Retina (tissue), 1 donor: ENCODE measurements at places on chromosomes 16 and 17.

DNA sequence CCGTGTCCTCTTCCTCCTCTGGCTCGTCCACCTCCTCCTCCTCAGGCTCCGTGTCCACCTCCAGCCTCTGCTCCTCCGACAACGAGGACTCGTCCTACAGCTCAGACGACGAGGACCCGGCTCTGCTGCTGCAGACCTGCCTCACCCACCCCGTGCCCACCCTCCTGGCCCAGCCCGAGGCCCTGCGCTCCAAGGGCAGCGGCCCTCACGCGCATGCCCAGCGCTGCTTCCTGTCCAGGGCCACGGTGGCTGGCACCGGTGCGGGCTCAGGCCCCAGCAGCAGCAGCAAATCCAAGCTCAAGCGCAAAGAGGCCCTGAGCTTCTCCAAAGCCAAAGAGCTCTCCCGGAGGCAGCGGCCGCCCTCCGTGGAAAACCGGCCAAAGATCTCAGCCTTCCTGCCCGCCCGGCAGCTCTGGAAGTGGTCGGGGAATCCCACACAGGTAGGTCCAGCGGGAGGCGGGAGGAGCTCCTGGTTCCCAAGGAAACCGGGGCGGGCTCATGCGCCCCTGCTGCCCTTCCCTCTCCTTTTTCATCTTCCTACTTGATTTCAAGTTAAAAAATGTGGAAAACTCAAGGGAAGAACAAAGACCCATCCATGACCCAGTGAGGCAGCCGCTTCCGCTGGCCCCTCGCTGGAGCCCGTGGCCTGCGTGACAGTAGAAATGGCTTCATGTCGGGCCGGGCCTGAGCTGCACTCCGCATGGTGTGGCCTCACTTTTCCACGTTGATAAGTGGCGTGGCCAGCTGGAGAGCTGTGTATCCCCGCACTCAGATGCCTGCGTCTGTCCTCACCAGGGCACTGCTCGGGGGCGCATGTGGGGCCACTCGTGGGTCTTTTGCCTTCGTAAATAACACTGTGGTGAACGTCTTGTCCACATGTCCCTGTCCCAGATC, 50.7 kb downstream of the ACTG1 start:
- no peak for DNase-seq

- no peak for DNase-seq
Observed at GRCh38 chr16:78654929-78655328, 555.5 kb downstream of the WWOX start.

GRCh38 chr16:122361-122760, 16.1 kb downstream of the NPRL3 start:
- no peak for DNase-seq

GRCh38 chr17:48148854-48149786, 41.6 kb downstream of the SNX11 start:
- DNase-seq: peak; percentile 67

DNA sequence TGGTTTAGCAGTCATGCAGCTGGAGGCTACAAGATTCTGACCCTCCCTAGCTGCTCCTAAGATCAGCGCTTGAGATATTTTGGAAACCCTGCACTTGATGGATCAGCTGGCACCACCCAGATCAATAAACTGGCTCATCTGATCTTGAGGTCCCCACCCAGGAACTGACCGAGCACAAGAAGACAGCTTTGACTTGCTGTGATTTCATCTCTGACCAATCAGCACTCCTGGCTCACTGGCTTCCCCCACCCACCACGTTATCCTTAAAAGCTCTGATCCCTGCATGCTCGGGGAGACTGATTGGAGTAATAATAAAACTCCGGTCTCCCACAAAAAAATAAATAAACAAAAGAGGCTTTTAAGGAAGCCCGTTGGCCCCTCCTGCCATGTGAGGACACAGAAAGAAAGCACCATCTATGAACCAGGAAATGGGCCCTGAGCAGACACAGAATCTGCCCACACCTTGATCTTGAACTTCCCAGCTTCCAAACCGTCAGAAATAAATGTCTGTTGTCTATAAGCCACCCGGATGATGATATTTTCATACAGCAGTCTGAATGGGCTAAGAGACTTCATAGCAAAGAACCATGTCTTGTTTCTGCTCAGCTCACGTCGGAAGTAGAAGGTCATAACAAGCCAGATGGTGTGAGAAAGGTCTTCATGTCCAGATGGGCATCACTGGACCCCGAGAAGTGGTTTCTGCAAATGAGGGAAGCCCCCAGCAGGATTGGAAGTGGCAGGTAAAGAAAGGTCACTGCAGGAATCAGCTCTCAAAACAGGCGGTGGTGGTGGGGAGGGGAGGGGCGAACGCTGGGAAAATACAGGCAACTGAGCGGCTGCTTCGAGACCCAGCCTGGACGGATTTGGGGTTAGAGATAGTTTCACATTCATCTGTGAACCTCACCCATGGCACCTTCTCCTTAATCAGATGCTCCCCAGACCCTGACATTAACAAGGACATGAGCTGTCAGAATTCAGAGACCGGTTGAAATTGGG, 19.8 kb upstream of the RPH3AL start:
- no peak for DNase-seq

GRCh38 chr16:89549007-89549700, 11.3 kb upstream of the RPL13 start:
- no peak for DNase-seq

DNA sequence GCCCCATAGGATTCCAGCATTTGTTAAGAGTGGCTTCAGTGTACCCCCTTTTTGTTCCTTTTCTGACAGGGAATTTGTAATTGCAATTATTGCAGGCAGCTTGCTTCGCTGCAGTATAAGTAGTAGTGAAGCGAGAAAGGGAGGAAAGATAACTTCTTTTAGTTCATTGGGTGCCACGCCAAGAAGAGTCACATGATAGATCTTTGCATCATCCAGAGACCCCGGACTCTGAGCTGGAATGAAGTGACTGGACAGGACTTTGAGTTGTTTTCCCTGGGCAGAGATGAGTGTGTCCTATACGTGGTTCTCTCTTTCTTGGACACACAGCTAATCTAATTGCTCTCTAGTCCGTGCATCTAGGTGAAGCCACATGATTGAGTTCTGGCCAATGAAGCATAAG, 44.8 kb upstream of the PMFBP1 start:
- DNase-seq: no peak

DNA sequence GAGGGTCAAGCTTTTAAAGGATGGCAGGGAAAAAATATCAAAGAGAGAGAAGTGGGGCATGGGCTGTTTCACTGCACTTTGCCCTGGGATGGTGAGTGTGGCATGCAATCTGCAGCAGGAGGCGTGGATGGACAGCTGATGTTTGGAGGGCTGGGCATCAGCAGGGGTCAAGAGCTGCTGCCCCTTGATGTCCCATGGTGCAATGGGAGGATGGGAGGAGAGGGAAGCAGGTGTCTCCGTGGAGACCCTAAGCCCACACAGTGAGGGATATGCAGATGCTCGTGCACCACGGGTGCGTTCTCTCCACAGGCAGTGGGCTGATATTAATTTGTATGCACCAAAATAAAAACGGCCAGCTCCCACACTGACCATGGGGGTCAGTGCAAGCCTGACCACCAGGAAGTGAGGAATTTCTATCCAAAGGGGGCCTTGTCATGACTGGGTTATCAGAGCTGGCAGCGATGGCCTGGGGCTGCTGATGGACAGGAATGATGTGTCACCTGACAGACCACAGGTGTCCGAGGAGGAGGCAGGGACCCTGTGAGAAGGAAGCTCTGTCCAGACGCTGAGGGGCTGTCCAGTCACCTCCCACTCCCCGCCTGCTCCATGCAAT, 183.6 kb downstream of the IRF8 start:
- DNase-seq: no peak

- no peak for DNase-seq
Observed at GRCh38 chr16:70638814-70639792, 7.3 kb upstream of the IL34 start.

GRCh38 chr16:78106686-78107085, 7.2 kb downstream of the WWOX start:
- DNase-seq: no peak

DNA sequence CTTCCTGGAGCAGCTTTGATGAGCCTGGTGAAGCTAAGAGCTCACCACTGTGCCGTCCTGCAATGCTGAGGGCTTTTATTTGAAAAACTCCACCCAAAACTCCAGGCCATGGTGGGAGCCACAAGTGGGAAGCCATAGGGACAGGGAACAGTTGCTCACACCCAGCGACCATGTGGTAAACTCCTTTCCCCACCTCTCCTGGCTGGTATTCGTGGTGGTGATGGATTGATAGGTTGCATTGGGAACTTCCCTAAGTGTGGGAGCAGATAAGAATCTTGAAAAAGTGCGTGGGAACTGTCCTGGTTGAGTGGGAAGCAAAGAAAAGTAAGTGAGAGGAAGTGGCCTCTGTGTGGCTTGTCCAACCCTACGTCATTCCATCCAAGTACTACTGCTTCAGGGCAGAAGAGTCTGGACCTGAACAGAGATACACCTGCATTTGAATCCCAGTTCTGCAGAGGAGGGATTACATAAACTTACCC, at the start of gene CCL1:
TSS of gene CCL1 (minus strand) at position 51 of the 479 bp plus-strand sequence. CDS start 72 bp downstream, outside the sequence.
- no peak for DNase-seq

DNA sequence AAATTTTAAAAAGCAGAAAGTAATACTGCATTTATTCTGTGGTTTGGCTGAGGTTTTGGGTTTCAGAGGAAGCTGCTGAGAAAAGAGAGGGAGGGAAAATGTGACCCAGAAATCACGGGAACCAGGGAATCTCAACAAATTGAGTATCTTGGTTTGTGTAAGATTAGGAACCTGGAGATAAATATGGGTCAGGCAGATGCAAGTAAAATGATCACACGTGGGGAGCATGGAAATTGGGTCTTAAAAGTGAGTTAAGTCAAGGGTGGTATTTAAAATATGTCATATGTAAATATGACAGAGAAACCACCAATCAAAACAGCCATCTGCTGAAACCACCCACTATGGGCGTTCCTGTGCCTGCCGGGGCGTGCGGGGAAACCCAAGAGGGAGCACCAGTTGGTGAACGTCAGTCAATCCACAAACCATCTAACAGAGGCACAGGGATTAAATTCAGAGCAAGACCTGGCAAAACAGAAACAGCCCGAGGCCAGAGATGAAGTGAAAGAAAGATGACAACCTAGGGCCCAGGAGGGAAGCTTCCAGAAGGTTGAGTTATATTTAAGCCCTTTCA, 33.4 kb downstream of the CDH13 start:
- peak; percentile 27 for DNase-seq

- no peak for DNase-seq
Observed at GRCh38 chr16:23594186-23594585, 1.9 kb downstream of the NDUFAB1 start.

- DNase-seq: no peak
Observed at GRCh38 chr17:40612599-40613244, 34.9 kb downstream of the SMARCE1 start.

DNA sequence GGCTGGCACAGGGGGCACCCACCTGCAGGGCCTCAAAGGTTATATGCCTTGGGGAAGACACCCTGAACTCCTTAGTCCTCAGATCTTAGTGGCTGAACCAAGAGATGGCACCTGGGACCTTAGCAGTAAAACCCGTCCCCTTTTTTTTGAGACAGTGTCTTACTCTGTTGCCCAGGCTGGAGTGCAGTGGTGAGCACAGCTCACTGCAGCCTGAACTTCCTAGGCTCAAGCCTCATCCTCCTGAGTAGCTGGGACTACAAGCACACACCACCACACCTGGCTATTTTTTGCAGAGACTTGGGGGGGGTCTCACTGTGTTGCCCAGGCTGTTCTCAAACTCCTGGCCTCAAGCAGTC, 237.2 kb downstream of the MRTFB start:
- DNase-seq: no peak

DNA sequence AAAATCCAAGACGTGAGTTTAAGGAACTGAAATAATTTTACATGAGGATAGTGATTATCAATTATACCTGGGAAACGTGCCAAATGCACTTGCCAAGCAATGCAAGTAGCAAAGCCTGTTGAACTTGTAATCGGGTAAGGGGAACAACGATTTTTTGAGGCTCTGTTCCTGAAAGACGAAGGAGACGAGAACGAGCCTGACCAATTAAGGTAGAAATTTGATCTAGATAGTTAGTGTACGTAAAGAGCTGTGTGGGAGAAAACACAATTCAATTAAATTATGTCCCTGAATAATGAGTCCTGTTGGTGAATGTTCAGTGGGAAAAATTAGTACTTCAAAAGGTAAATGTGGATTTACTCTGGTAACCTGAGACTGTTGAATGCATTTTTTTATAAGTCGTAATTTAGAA, 17.7 kb upstream of the KCTD5 start:
- DNase-seq: no peak

GRCh38 chr17:42406615-42407288, 16.3 kb downstream of the CAVIN1 start:
- no peak for DNase-seq

DNA sequence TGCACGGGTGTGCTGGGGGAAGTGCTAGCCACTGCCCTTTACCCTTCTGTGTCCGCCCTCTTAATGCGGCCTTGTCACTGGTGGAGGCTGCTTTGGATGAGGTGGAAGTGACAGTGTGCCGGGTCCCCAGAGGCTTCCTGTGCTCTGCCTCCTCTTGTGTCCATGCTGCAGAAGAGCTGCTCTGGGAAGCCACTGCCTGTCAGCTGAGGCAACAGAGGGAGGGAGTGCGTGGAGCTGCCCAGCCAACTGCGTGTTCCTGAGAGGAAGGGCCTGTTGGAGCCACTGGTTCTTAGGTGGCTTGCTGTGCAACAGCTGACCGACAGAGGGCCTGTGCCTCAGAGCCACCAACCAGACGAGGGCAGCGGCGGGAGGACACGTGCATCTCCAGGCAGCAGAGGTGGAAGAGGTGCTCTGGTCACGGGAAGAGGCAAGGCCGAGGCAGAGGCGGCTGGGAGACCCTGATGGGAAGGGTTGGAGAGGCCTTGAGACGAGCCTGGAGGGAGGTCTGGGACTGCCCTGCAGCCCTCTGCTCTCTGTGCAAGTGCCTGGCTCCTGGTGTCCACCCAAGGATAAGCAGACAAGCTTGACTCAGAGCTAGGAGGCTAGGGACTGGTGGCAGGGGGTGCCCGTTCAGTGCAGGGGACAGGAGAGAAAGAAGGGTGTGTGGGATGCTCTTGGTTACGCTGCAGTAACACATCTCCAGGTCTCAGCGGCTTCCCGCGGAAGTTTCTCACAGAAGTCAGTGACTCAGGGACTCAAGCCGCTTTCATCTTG, 25.4 kb downstream of the B9D1 start:
- peak; percentile 56 for DNase-seq

DNA sequence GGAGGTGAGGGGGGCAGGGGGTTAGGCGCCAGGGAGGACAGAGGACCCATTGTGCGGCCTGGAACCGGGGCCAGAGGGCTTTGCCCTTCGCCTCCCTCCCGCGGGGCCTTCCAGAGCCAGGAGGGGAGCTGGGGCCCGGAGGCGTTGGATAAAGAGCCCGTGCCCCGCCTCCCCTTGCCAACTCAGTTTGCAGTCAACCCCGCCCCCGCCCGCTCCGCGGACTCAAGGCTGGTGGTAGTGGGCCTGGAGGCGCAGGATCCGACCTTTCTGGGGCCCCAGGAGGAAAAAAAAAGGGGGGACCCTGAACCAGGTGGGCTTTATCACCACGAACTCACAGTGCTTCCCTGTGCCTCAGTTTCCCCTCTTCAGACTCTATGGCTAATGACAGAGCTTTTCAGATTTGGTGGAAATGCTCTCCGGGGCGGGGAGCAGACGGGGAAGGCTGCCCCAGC, 2.0 kb upstream of the SPHK1 start:
- DNase-seq: peak; percentile 76
